ENCODE measurements at places on chromosomes 3 and 15.

GRCh38 chr3:71436337-71436736 is 147.2 kb downstream of the FOXP1 start:
- no peak for DNase-seq

GRCh38 chr3:187181454-187182170 is 15.7 kb upstream of the RTP1 start:
- DNase-seq, result no peak

- no peak for DNase-seq
Measured at GRCh38 chr3:111076732-111077131, 5.1 kb downstream of the NECTIN3 start.

DNA sequence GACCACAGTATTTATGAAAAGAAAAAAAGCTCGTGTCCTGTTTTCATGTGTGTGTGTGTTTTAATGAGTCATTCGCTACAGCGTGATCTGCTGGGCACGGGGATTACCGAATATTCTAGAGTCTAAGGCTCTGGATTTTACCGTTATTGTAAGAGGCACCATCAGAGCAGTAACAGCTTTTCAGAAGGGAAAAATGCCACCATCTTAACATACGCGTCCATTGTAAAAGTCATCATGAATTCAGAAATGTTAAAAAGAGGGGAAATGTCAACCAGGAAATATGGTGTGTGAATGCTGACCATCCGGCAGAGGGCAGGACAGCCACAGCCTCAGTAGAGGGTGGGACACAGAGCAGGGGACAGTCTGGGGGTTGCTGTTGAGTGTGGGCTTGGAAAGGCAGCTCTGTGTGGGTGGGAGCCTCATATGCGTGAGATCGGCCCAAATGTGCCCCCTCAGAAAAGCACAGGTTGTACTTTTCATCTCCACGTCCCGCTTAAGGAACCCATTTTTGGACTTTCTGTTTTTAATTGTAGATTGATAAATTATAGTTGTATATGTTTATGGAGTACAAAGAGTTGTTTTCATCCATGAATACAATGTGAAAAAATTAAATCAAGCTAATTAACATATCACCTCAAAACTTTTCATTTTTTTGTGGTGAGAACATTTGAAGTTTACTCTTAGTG is 69.6 kb downstream of the ASB7 start:
- no peak for DNase-seq

DNA sequence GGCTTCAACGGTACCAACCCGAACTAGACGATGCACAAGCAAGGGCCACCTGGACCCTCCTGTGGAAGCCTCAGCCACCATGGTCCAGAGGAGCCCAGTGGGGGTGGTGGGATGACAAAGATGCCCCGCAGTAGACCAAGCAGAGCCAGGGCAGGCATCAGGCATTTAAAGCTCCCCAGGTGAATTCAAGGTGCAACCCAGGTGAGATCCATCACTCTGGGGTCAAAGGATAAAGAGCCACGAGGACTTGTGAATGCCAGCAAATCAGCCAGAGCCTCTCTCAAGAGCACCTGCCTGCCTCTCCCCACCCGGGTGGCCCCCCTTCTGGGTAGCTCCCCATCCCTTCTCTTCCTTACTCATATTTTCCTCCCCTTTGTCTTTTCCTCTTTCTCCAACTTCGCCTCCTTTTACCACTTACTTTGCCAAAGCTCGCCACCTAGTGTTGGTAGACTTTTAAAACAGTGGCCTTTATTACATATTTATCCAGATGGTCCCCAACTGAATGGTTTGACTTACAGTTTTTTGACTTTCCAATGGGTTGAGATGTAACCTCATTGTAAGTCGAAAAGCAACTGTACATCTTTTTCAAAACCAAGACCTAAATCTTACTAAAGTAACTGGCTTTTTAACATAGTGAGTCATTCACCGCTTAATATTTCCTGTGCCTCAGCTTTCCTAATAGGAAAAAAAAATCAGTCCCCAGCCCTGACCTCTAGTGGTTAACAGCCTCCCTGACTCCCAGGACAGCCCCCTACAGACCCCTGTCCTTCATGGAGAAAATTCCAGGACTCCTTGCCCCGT is 18.8 kb downstream of the PLA2G4F start:
- no peak for DNase-seq

- no peak for DNase-seq
Measured at GRCh38 chr3:111277226-111277625, 205.6 kb downstream of the NECTIN3 start.

Measured in stimulated activated CD4-positive, alpha-beta T cell treated with anti-CD3 and anti-CD28 coated beads, Interleukin-1b, Interleukin-23, amount 100 ng/mL, for 48 hours (primary cell).